ENCODE measurements at places on chromosomes 5 and 9.
A peak's percentile ranks its signal among the peaks of the same experiment; 100 is the strongest.

DNA sequence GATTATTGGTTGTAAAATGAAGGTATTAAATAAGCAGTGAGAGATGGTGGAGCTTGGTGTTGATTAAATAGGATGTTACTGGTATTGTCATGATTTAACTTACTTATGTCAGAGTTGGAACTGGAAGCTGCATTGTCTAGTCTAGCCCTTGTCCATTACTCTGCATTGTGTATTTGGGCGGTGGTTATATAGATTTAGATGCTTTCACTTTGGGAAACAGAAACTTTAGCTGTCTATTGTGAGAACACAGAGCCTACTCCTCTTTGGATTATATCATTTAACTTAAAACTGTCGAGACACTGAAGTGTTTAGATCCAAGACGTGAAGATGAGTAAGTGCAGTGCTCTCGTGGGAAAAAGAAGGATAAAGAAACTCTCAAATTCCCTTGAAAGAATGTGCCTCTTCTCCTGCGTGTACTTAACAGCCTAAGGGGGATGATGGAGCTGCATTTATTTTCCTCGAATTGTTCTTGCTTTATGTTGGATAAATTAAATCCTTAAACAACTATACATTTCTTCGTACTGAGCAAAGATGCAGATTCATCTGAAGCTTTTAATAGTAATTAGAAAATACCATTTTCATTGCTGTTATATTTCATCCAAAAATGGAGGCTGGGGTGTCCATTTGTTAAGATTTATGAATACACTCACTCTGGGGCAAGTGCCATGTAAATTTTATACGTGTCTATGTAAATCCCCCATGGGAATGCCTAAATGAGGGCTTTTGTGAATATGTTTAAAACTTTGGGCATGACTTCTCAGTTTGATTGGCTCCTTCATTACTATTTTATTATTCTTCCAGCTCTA lies 21.6 kb downstream of the FBXL7 start:
- DNase-seq = no peak

DNA sequence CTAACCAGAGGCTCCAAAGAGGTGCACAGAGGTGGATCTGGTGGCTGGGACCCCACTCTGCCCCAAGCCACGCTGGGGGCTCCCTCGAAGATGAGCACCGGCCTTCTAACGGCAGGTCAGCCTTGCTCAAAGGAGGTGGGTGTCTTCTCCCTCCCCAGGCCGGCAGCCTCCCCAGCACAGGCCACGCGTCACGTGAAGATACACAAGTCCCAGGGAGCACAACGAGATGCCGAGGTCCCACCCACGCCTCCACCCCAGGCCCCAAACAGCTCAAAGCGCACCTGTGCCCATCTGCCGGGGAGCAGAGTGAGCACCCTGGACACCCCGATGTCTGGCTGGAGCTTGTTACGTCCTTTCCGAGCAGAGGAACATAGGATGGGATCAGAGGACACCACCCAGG lies 12.1 kb downstream of the PNPLA7 start:
- DNase-seq = no peak

DNA sequence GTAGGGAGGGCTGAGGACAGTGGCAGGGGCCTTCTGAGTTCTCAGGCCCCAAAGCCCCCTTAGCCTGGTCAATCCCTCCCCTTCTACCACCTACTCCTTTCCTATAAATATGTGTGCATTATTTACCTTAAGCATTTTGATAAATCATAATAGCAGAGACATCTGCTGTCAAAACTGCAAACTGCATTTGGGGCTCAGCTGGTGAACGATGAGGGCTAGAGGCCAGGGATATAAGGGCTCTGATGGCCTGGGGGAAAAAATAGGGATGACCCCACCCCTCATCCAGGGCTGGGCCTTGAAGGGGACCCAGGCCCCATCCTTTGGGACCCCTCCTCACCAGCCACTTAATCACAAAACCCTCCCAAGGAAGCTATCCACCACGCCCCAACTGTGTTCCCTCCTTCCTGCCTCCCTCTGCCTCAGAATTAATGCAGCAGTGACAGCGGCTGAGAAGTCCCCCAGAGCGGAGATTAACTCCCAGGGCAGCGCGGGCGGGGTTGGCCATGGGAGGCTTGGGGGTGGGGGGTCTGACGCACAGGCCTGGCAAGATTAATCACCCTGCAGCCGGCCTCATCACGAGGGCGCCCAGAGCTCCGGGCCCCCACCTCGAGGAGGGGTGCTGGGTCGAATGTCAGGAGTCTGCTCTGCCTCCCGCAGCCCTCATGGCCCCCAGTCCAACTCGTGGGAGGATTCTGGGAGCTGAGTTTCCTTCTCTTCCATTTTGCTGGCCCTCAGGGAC lies 42.1 kb downstream of the CXXC5 start:
- no peak for DNase-seq

DNA sequence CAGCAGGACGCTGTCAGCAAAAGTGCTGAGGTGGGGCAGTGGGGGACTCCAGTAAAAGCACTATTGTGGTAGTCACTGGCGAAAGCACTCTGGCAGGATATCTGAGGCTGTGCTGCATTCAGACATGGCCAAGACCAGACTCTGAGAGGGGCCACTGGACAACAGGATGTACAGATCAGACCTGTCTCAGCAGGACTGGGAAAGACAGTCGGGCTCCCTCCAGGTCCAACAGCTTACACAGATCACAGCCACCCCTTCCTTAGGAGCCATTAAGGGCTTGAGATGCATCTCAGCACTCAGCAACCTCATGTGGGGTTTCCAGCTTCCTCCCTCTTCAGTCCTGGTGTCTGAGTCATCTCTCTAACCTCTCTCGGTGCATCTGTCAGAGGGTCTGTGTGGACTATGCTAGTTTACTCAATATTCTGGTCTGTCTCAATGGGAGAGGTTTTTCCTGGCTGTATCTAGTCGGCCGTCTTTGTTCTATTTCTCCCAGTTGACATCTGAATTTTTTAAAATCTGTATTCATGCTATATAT lies 154.5 kb downstream of the CWC27 start:
- no peak for DNase-seq

GRCh38 chr5:41925555-41925951 lies 472 bp downstream of the FBXO4 start:
- DNase-seq = peak; percentile 30

- no peak for DNase-seq
Measured at GRCh38 chr5:153636670-153637451, 146.4 kb downstream of the GRIA1 start.

GRCh38 chr9:81814794-81815464 lies 113.3 kb upstream of the SPATA31D4 start:
- DNase-seq = no peak

GRCh38 chr5:59174248-59174844 lies 591.5 kb downstream of the RAB3C start:
- DNase-seq = no peak

- DNase-seq = no peak
Measured at GRCh38 chr5:168620807-168621206, 41.6 kb upstream of the PANK3 start.

DNA sequence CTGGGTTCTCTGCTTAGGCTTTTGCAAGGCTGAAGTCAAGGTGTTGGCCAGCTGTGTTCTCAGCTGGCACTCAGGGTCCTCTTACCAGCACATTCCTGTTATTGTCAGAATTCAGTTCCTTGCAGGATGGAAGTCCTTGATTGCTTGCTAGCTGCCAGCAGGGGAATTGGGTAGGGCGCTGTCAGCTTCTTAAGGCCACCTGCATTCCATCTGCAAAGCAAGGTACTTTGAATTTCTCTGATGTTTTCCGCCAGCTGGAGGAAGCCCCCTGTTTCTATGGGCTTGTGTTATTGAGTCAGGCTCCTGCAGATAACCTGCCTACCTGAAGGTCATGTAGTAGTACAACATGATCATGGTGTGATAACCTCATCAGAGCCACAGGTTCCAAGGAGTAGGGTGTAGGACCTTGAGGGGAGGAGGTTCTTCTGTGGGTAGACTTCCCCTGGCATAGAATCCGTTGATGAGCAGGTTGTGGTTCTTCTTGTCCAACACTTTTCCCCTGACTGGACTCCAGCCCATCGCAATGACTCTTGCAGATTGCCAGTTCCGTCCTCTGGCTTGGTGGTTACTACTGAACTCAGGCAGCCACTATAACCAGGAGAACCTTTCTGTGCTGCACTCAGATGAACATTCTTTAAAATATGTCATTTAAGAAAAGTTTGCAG lies 6.8 kb downstream of the TENT4A start:
- DNase-seq = no peak

DNA sequence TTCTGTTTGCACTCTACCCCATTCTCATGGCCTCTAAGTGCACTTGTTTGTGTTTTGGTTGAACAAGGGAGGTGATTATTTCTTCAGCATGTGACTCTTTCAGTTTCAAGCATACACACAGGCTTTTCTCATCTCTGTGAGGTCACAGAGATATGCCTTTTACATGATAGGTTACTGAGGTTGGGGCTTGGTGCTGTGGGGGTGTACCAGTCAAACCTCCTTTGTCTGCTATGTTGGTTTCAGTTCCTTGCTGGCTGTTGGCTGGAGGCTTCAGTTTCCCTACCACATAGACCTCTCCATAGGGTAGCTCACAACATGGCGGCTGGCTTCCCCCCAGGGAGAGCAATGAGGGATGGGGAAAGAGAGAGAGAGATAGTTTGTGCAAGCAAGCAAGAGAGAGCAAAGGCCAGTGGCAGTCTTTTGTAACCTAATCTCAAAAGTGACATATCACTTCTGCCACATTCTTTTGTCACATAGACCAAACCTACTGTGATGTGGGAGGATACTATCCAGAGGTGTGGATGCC lies 96.7 kb upstream of the SEMA6A start:
- no peak for DNase-seq

GRCh38 chr9:36217256-36217968 lies 26.7 kb downstream of the CLTA start:
- no peak for DNase-seq

GRCh38 chr5:169417676-169418075 lies 116.7 kb upstream of the SLIT3 start:
- no peak for DNase-seq

DNA sequence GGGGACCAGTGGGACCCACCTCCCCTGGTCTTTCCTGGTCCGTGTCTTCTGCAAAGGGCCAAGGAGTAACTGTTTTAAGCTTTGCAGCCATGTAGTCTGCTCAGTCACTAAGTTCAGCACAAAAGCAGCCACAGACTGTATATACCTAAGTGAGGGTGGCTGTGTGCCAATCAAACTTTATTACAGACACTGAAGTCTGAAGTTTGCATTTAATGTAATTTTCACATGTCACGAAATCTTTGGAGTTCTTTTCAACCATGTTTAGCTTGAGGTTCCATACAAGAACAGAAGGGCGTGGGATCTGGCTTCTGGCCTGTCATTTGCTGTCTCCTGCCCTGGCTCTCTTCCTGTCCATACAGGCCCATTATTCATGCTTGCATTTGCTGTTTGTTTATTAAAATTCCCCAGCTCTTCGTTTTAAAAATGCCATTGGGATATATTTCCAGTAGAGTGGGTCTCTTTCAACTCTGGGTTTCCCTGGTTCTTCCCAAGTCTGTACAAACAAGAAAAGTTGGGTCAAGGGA lies 64.2 kb upstream of the ECM2 start:
- no peak for DNase-seq

GRCh38 chr5:37197340-37198050 lies 51.7 kb downstream of the CPLANE1 start:
- no peak for DNase-seq

DNA sequence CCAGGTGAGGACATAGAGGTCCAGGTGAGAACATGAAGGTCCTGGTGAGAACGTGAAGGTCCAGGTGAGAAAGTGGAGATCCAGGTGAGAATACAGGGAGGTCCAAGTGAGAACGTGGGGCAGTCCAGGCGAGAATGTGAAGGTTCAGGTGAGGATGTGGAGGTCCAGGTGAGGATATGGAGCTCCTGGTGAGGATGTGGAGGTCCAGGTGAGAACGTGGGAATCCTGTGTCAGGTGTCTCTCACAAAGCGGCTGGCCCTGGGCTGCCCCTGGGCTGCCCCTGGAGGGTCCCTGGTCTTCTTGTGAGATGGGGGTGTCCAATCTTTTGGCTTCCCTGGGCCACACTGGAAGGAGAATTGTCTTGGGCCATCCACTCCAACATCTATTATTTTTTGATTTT lies 133.4 kb downstream of the MRPL36 start:
- DNase-seq = no peak

DNA sequence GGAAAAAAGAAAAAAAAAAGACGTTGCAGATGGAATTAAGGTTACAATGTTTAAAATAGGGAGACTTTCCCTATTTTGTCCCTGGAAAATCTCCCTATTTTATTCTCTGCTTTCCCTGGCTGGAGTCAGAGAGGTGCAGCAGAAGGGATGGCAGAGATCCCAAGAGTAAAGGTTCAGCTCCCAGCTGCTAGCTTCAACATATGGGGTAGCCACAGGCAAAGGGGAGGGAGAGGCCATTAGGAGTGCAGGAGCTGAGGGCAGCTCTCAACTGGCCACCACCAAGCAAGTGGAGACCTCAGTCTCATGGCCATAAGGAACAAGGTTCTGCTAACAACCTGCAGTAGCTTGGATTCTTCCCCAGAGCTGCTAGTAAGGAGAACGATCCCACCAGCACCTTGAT lies 367.0 kb upstream of the DAP start:
- DNase-seq = no peak

DNA sequence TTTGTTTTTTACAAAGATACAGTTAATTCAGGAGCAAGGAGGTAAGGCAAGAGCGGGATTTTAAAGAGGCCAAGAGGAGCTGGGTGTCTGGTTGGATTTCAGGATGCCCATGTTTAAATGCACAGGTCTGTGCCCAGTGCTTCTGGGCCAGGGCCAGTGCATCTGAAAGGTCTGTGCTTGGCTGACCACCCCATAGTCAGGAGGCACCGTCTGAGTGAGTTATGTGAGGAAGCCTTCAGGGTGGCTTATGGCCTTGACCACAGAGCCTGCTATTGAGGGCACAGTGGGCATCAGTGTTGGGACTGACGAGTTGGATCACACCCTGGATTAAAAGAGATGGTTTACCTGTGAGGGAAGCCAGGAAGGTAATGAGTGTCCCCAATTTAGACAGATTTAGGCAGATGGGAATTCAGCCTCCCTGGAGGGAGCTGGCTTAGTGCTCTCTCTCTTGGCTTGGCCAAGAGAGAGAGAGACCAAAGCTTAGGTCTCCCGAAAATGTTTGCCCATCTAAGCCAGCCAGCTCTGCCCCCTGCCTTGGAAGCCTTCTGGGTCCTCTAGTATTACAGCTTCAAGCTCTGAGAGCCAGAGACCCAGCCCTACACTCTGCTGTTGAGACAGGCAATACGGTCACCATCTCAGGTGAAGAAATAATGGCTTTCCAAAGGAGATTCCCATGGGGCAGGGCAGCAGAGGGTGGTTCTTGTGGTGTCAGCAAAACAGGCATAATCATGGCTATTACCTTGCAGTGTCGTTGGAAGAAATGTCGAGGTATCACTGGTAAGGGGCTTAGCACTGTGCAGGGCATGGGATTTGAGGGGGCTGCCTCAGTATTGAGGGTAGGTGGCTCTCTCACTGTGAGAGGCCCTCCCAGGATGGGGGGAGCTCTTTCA lies 68.6 kb downstream of the RGS3 start:
- DNase-seq = no peak
